ENCODE measurements at places on chromosomes 2 and 18.

- H3K27ac ChIP-seq = no peak overlapping the region
- H3K4me1 ChIP-seq = peaks cover 3% of the 10 kb centered on the region
- peaks cover under 1% of the 10 kb centered on the region for H3K27me3 ChIP-seq
Measured at GRCh38 chr2:10297959-10298531, 4.7 kb upstream of the HPCAL1 start.

GRCh38 chr2:64958556-64958955 is 30.6 kb upstream of the SLC1A4 start:
- no peak overlapping the region for H3K4me3 ChIP-seq
- H3K27me3 ChIP-seq = no peaks in the 10 kb centered on the region
- H3K4me1 ChIP-seq = no peaks in the 10 kb centered on the region
- no peak overlapping the region for H3K27ac ChIP-seq
- no peak for DNase-seq
- H3K36me3 ChIP-seq = peaks cover 3% of the 10 kb centered on the region

- H3K27ac ChIP-seq = no peak overlapping the region
Measured at GRCh38 chr2:195505701-195506100, 151.3 kb upstream of the SLC39A10 start.

GRCh38 chr2:161414042-161415033 is 1.8 kb upstream of the TBR1 start:
- DNase-seq = peak; percentile 52
- peaks cover 32% of the 10 kb centered on the region for H3K4me1 ChIP-seq
- H3K27me3 ChIP-seq = peaks cover 73% of the 10 kb centered on the region
- H3K36me3 ChIP-seq = peaks cover 1% of the 10 kb centered on the region

- no peak overlapping the region for H3K4me3 ChIP-seq
- peaks cover 1% of the 10 kb centered on the region for H3K4me1 ChIP-seq
- DNase-seq = no peak
- no peaks in the 10 kb centered on the region for H3K27me3 ChIP-seq
Measured at GRCh38 chr2:239386001-239386670, 14.7 kb downstream of the HDAC4 start.

- no peaks in the 10 kb centered on the region for H3K27me3 ChIP-seq
- DNase-seq = no peak
- H3K27ac ChIP-seq = no peak overlapping the region
Measured at GRCh38 chr2:237309416-237309815, 104.5 kb downstream of the COL6A3 start.

DNA sequence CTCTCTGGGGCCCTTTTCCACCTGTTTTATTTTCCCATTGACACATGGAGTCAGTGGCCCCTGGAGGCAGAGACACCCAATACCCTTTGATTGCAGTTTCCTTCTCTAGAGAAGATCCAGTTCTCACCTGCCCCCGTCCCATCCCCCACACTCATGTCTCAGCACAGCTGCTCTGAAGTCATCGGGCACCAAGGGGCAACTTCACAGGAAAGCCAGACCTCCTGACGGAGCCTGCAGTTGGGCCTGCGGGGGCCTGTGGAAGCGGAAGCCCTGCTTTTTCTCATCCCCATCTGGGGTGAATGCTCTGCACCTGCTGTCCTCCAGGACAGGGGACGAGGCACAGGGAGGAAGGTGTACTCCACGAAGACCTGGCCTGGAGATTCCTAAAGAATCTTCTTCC is 308.3 kb upstream of the EPAS1 start:
- DNase-seq = no peak
- no peaks in the 10 kb centered on the region for H3K36me3 ChIP-seq
- H3K4me3 ChIP-seq = no peak overlapping the region
- no peak overlapping the region for H3K27ac ChIP-seq
- peaks cover 2% of the 10 kb centered on the region for H3K4me1 ChIP-seq

DNA sequence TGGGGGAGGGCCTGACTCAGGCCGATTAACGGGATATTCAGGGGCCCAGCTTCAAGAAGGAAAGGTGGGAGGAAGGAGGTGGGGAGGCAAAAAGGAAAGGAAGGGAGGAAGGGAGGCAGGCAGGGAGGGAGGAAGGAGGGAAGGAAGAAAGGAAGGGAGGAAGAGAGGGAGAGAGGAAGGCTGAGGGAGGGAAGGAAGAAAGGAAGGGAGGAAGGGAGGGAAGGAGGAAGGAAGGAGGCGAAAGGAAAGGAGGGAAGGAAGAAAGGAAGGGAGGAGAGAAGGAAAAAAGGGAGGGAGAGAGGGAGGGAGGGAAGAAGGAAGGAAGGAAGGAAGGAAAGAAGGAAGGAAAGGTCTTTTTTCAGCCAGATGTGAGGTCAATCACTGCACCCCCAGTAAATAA is 85.3 kb downstream of the C1QL2 start:
- peaks cover 28% of the 10 kb centered on the region for H3K27me3 ChIP-seq
- no peak overlapping the region for H3K27ac ChIP-seq
- DNase-seq = no peak
- no peaks in the 10 kb centered on the region for H3K4me1 ChIP-seq
- H3K36me3 ChIP-seq = no peaks in the 10 kb centered on the region

GRCh38 chr2:139819273-139819796 is 1039.1 kb upstream of the NXPH2 start:
- no peak for DNase-seq
- peaks cover 31% of the 10 kb centered on the region for H3K4me1 ChIP-seq
- H3K36me3 ChIP-seq = peaks cover 5% of the 10 kb centered on the region
- H3K27ac ChIP-seq = no peak overlapping the region

DNA sequence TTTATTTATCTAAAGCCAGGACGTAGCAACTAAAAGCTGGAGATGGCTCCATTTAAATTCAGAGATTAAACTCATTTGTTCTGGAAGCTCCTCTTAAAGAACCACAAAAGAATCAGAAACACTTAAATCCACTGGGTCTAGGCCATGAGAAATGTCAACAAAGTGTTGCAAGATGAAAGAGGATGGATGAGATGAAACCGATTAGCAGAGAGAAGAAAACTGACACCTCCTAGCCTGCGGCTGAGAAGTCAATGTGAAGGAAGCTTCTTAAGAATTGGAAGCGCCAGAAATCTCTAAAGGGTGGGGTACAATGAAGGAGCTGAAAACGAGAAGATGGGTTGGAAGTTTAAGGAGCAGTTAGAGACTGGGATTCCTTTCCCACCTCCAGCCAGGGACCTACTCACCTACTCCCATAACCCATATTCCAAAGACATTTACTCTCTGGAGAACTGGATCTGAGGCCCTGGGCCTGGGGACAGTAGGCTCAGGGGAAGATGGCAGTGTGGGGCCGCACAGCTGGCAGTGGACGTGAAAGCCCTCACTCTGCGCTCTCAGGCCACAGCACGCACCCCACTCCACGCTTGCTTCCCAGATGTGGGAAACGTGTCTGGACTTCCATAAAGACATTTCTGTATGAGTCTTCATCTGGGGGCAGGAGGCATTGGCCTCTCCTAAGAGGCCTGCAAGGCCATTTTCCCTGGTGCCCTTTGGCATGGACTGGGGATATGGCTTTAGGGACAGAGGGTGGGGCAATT is 188.4 kb downstream of the LOXHD1 start:
- no peak overlapping the region for H3K4me3 ChIP-seq
- peaks cover 16% of the 10 kb centered on the region for H3K4me1 ChIP-seq
- no peak overlapping the region for H3K27ac ChIP-seq
- DNase-seq = no peak

- no peaks in the 10 kb centered on the region for H3K36me3 ChIP-seq
- H3K27me3 ChIP-seq = no peaks in the 10 kb centered on the region
- H3K27ac ChIP-seq = no peak overlapping the region
Measured at GRCh38 chr2:71892423-71892730, 255.3 kb downstream of the CYP26B1 start.

DNA sequence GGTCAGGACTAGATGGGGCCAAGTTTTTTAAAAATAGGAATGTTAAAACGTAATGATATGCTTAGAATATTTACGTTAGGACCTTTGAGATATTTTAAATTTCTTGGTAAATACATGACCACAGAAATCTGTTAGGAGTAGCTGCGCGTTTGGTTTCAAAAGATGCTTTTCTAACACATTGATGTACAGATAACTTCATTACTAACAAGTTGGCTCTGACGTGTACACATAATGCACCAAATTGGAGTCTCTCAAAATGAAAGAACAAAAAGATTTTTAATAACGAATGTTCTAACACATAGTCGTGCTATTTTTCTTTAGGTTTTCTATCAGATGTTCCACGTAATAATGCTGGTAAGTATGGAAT is 608 bp downstream of the PHOSPHO2 start:
- H3K4me1 ChIP-seq = peaks cover 14% of the 10 kb centered on the region
- peaks cover 11% of the 10 kb centered on the region for H3K27me3 ChIP-seq
- no peak for DNase-seq
- peaks cover 12% of the 10 kb centered on the region for H3K36me3 ChIP-seq
- H3K4me3 ChIP-seq = peak overlapping the region; percentile 88
- H3K27ac ChIP-seq = peak overlapping the region; percentile 98

DNA sequence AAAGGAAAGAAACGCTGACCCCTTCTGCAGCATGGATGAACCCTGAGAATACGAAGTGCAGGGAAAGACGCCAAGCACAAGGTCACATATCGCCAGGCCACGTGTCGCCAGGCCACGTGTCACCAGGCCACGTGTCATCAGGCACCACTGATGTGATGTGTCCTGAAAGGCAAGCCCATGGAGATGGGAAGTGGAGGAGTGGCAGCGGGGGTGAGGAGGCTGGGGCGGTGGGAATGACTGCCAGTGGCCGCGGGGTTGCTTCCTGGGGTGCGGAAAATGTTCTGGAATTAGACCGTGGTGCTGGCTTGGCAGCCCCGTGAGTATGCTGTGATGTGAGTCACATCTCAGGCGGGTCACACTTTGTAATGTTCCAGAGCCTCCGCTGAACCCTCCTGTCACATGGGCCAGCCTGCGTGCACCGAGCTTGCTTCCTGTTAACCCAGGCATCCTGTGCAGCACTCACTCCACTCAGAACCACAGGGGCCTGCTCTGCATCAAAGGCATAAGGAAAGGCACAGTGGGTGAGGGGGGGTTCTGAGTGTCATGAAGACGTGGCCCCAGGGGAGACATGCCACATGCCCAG is 39.0 kb downstream of the SLC66A2 start:
- peaks cover 61% of the 10 kb centered on the region for H3K36me3 ChIP-seq
- no peak for DNase-seq
- H3K4me3 ChIP-seq = no peak overlapping the region

GRCh38 chr2:237412988-237413776 is 782 bp downstream of the COL6A3 start:
- no peak for DNase-seq
- no peaks in the 10 kb centered on the region for H3K36me3 ChIP-seq
- H3K27me3 ChIP-seq = no peaks in the 10 kb centered on the region
- H3K27ac ChIP-seq = peak overlapping the region; percentile 91
- H3K4me1 ChIP-seq = peaks cover 34% of the 10 kb centered on the region

- no peak overlapping the region for H3K4me3 ChIP-seq
- H3K27ac ChIP-seq = no peak overlapping the region
Measured at GRCh38 chr18:27645929-27646328, 460.8 kb upstream of the CHST9 start.

- H3K4me3 ChIP-seq = no peak overlapping the region
- H3K4me1 ChIP-seq = peaks cover 19% of the 10 kb centered on the region
- no peaks in the 10 kb centered on the region for H3K36me3 ChIP-seq
- H3K27me3 ChIP-seq = no peaks in the 10 kb centered on the region
- no peak overlapping the region for H3K27ac ChIP-seq
- DNase-seq = no peak
Measured at GRCh38 chr2:122739732-122740593, 984.5 kb downstream of the TSN start.

DNA sequence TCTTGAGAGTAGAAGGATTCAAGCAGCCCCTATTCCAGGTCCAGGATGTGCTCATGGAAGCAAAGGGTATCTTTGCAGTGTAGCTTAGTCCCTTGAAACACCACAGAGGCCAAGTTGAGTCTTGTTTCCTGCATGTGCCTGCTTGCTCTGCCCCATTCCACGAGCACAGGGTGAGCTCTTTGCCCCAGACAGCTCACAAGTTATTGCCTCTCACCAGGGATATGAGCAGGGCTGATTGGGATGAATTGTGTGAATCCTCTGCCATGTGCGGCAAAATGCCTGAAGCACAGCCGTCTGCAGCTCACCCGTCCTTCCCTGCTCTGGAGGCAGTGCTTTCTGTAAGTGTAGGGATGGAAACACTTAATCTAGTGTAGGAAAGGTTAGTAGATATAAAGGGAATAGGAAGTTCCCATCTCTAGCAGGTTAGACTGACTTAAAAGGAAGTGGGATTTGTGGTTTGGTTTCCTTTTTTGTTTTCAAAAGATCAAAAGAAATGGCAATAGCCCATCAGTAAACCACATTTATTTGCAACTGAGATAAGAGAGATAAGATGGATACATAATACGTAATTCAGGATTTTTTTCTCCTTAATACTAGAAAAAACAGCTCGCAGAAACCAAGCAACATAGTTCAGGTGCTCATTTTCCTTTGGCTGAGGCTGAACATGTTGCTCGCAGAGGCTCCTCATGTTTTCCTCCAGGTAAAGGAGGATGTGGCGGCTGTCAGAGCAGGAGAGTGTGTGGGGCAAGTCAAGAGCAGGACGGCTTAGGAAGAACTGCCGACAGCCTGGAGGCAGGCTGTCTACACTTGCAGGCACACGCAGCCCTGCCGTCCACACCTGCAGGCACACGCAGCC is 41.4 kb downstream of the TMEM182 start:
- DNase-seq = no peak
- no peak overlapping the region for H3K4me3 ChIP-seq
- H3K4me1 ChIP-seq = peaks cover 4% of the 10 kb centered on the region
- no peaks in the 10 kb centered on the region for H3K27me3 ChIP-seq
- peaks cover 47% of the 10 kb centered on the region for H3K36me3 ChIP-seq

Measured in mesothelial cell of epicardium (in vitro differentiated cells).